Astrocyte (in vitro differentiated cells and primary cell): ENCODE measurements at places on chromosomes 4 and X. TPM values are rescaled to one million over a fixed set of nuclear protein-coding genes. Genes with fewer than 3 reads are reported as not detected.

MAGEA11 gene
- not detected in 2 replicates for total RNA-seq

DNA sequence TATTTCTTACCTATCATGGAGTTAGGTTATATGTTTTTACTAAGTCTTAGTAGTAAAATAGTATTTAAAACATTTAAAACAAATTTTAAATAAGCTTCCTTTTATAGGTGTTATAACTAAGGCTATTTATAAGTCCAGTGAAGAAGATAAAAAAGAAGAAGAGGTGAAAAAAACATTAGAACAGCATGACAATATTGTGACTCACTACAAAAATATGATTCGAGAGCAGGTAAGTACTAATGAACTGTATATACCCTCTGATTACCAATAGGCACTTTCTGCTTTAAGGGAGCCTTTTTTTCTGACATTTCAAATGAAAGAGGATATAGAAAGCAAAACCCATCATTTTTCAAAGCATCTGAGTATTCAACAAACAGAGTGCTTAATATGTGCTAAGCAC lies 76.6 kb downstream of the USO1 start:
- H3K27me3 ChIP-seq: no peaks in the 10 kb centered on the region
- H3K4me1 ChIP-seq: no peaks in the 10 kb centered on the region
- no peak overlapping the region for H3K4me3 ChIP-seq
- peaks cover 25% of the 10 kb centered on the region for H3K36me3 ChIP-seq
- DNase-seq: no peak

RTL5 gene
- total RNA-seq: 13.2 and 16.1 TPM in 2 replicates

NCAPG gene
- total RNA-seq: 2.6 and 4.7 TPM in 2 replicates

DNA sequence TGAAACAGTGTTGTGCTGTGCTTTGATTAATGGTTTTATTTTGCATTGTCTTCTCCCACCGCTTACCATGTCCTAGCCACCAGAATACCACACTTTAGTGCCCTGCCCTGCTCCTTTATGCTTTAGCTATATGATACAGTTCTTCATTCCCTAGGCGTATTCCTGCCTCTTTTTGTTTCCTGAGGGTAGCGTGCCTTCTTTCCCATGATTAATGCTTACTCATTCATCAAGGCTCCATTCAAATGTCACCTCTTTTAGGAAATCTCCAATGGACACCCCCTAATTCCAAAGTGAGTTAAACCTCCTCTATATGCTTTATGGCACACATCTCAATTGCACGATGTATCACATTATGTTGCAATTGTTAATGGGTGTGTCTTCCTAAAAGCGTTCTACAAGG lies 46.3 kb downstream of the SPANXD start:
- H3K4me1 ChIP-seq: no peaks in the 10 kb centered on the region
- no peak overlapping the region for H3K4me3 ChIP-seq
- no peak for DNase-seq
- no peak overlapping the region for H3K27ac ChIP-seq
- H3K36me3 ChIP-seq: no peaks in the 10 kb centered on the region
- H3K27me3 ChIP-seq: no peaks in the 10 kb centered on the region

SH3RF1 gene
- 20.8 and 25.9 TPM in 2 replicates for total RNA-seq

ATOH1 gene
- total RNA-seq: not detected in 2 replicates

DNA sequence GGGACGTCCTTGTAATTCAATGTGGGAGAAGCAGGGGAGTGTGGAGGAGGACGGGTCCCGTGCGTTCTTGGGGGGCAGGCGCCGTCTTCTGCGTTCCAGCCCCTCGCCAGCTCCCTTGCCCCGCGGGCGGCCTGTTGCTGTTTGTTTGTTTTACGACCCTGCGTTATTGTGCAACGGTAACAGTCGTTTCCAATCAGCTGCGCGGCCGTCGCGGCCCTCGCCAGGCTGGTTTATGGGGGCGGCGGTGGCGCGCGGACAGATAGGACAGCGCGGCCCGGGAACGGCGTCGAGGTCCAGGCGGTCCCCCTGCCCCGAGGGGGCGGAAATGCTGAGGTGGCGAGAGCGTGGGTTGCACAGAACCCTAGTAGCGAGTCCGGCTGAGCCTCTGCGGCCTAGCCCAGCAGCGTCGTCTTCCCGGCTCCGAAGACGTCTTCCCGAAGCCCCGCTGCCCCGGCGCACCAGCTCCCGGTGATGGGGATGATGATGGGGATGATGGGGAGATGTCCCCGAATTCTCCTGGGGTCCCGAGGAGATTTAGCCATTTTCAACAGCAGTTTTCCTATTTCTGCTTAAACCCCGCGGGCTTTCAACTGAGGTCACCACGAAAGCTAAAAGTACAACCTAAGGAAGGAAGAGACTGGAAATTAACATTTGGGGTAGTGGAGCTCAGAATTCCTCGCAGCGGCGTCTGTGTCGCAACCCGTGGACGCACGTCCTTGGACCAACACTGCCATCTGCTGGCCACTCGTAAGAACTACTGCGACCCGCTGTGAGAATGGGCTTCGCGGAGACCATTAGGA lies 4.8 kb downstream of the PDGFRA start:
- peak overlapping the region; percentile 67 for H3K4me3 ChIP-seq
- DNase-seq: peak; percentile 63
- H3K36me3 ChIP-seq: no peaks in the 10 kb centered on the region
- H3K27ac ChIP-seq: peak overlapping the region; percentile 66
- H3K27me3 ChIP-seq: peaks cover 7% of the 10 kb centered on the region

DNA sequence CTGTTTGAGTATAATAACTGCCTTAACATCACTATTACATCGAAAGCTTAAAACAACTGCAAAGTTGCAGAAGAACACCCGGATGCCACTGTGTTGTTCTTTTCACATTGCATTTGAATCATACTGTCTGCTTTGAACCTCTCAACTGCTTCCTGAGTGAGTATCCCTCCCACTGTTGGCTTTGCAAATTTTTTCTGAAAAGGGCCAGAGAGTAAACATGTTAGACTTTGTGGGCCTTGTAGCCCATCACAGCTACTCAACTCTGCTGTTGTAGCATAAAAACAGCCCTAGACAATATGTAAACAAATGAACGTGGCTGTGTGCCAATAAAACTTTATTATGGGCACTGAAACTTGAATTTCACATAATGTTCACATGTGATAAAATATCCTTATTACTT lies 76.1 kb downstream of the NSG1 start:
- peaks cover 3% of the 10 kb centered on the region for H3K4me1 ChIP-seq
- peaks cover 6% of the 10 kb centered on the region for H3K36me3 ChIP-seq
- no peak for DNase-seq
- no peaks in the 10 kb centered on the region for H3K27me3 ChIP-seq
- H3K4me3 ChIP-seq: no peak overlapping the region

- H3K4me1 ChIP-seq: no peaks in the 10 kb centered on the region
- no peak overlapping the region for H3K27ac ChIP-seq
These were observed 81.0 kb upstream of the SMARCAD1 start for GRCh38 chr4:94126669-94127068.

SFRP2 gene
- total RNA-seq: 92.8 and 146 TPM in 2 replicates

DNA sequence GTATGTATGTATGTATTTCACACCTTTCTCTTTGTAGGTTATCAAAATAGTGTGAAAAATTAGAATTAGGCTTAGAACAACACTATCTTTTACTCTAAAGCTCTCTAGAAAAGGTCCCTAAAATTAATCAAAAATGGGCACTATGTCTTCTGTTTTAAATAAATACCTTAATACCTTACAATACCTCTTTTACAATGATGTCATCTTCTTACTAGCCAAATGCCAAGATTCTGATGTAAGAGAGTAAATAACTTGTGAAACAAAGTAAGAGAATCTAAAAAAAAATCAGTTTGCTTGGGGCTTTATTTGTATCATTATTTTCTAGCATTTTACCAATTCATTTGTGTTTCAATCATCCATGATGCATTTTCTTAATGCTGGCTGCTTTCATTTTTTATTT lies 402.2 kb upstream of the MAGEB2 start:
- H3K27ac ChIP-seq: no peak overlapping the region
- no peaks in the 10 kb centered on the region for H3K36me3 ChIP-seq
- no peak for DNase-seq
- no peak overlapping the region for H3K4me3 ChIP-seq

CABS1 gene
- not detected in 2 replicates for total RNA-seq

GRIA2 gene
- not detected in 2 replicates for total RNA-seq

DNA sequence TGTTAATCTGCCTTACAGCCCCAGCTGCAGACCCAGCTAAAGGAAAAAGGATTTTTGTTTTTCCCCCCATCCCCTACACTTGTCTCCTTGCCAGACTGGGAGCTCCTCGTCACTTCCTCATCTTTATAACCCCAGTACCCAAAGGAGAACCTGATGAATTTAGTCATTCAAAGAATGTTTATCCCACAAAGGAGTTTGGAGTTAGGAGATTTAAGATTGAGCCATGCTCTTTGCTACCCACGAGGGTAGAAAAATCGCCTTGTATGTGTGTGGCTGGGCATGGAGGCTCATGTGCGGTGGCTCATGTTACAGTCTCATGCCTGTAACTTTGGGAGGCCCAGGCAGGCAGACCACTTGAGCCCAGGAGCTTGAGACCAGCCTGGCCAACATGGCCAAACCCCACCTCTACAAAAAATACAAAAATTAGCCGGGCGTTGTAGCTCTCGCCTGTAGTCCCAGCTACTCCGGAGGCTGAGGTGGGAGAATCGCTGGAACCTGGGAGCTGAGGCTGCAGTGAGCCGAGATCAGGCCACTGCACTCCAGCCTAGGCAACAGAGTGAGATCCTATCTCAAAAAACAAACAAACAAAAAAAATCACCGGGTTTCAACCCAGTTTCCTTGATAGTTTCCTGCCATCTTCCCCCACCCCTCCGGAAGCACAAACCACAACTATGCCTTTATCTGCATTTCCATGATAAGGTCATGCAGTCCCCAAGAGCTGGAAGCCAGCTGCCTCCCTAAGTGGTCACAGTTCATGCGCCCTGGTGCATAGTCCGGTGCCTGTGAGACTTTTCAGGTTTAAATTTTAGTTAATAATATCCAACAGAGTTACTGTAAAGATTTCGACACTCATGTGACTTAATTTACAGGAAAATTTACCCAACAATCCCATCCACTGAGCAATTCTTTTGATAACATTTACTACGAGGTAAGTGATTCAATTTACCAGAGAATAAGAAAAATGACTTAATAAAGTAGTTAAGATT lies 1.5 kb downstream of the CFAP97 start:
- peak; percentile 26 for DNase-seq
- H3K27ac ChIP-seq: no peak overlapping the region
- H3K27me3 ChIP-seq: no peaks in the 10 kb centered on the region
- H3K4me3 ChIP-seq: peak overlapping the region; percentile 65
- peaks cover 2% of the 10 kb centered on the region for H3K36me3 ChIP-seq

GRCh38 chrX:50068893-50069292 lies 131.9 kb downstream of the AKAP4 start:
- no peaks in the 10 kb centered on the region for H3K36me3 ChIP-seq
- H3K27ac ChIP-seq: no peak overlapping the region
- peaks cover 6% of the 10 kb centered on the region for H3K4me1 ChIP-seq
- no peak for DNase-seq
- H3K4me3 ChIP-seq: no peak overlapping the region
- no peaks in the 10 kb centered on the region for H3K27me3 ChIP-seq

GRCh38 chrX:139025816-139026215 lies 314.3 kb upstream of the FGF13 start:
- H3K27ac ChIP-seq: no peak overlapping the region
- DNase-seq: no peak
- no peaks in the 10 kb centered on the region for H3K27me3 ChIP-seq
- H3K36me3 ChIP-seq: no peaks in the 10 kb centered on the region
- H3K4me3 ChIP-seq: no peak overlapping the region
- no peaks in the 10 kb centered on the region for H3K4me1 ChIP-seq

HSFX2 gene
- total RNA-seq: 0.24 TPM in 1 of 2 replicates, not detected in the other

ARMCX1 gene
- 17.9 and 20.1 TPM in 2 replicates for total RNA-seq

ARHGAP6 gene
- 0.22 and 0.30 TPM in 2 replicates for total RNA-seq

PAK3 gene
- 13.7 TPM in 2 replicates for total RNA-seq

DNA sequence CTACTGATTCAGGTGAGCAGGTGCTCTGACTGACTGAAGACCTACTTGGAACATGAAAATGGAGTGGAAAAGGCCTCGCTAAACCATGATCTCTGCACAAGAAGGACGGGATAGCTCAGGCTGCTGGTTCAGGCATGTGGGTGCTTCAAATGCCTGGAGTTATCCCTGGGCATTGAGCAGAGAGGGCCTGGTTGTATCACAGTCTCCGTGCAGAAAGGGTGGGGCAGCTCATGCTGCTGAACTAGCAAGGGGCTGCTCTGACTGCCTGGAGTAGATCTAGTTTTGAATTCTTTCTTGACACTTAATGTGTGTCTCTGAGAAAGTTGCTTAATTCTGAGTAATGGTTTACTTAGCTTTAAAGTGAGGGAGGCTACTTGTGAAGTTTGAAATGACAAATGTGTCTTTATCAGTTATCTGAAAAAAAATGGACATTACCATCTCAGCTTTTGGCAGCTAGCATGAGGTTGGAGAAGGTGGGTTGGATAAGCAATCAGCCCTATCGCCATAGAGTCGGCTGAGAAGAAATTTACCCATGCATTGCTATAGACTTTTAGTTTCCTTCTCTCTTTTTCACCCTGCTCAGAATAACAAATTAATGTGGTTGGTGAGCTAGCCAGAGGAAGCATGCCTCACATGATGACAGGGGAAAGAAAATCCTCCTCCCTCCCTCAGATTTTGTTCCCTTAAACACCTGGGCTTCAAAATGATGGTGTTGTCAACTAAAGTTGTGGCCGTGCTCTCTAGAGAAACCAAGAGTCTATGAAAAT lies 832.4 kb downstream of the STIM2 start:
- no peaks in the 10 kb centered on the region for H3K4me1 ChIP-seq
- H3K27me3 ChIP-seq: no peaks in the 10 kb centered on the region
- H3K27ac ChIP-seq: no peak overlapping the region
- no peak overlapping the region for H3K4me3 ChIP-seq

- H3K36me3 ChIP-seq: no peaks in the 10 kb centered on the region
These were observed 740 bp upstream of the NPY2R start for GRCh38 chr4:155207534-155208257.

BRCC3 gene
- total RNA-seq: 21.8 TPM in 2 replicates

GRCh38 chrX:12197030-12197429 lies 58.8 kb downstream of the FRMPD4 start:
- no peaks in the 10 kb centered on the region for H3K36me3 ChIP-seq
- no peak overlapping the region for H3K27ac ChIP-seq
- H3K27me3 ChIP-seq: no peaks in the 10 kb centered on the region
- no peak for DNase-seq
- no peak overlapping the region for H3K4me3 ChIP-seq
- H3K4me1 ChIP-seq: no peaks in the 10 kb centered on the region

GRCh38 chrX:39477762-39478120 lies 620.0 kb downstream of the BCOR start:
- no peak overlapping the region for H3K27ac ChIP-seq
- no peaks in the 10 kb centered on the region for H3K27me3 ChIP-seq
- H3K4me3 ChIP-seq: no peak overlapping the region
- no peaks in the 10 kb centered on the region for H3K4me1 ChIP-seq
- no peaks in the 10 kb centered on the region for H3K36me3 ChIP-seq
